ENCODE measurements at places on chromosomes 7 and 10. TPM values are rescaled to one million over a fixed set of nuclear protein-coding genes. Genes with fewer than 3 reads are reported as not detected.

Gene LIPJ
- total RNA-seq, result 1.6 TPM

Gene CAV1
- total RNA-seq, result 10.6 TPM

Gene OPN1SW
- total RNA-seq, result not detected

Gene ADAMTS14
- 0.23 TPM for total RNA-seq

All from diencephalon (tissue), 1 donor.